ENCODE measurements at places on chromosomes 3 and 15. TPM values are rescaled to one million over a fixed set of nuclear protein-coding genes. Genes with fewer than 3 reads are reported as not detected.

DNA sequence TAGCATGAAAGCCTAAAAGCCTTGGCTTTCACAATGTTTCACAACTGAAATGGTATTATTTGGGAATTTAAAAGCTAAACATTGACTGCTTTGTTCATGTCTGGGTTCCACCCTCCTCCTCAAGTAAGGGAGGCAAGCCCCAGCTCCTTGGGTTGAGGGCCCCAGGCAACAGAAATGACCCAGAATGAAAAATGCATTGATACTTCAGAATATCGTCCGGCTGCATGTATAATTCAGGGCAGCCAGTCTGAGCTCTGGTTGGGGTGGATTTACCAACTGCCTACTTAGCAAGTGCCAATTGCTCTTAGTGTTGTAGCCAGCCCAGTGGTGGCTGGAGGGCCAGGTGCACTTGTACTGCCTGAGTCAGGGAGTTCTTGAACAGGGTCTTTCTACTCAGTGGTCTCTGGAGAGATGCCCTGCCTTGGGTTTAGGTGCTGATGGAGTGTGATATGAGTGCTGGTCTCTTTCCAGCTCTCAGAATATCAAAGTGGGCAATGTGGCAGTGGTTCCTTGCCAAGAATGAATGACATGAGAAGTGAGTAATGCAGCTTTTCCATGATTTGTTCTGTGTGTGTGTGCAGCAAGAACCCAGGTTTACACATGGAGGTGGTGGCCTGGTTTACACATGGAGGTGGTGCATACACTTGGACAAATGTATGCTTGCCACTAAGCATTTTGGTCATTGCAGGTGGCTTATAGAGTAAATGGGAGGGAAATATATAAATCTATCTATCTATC is 40.9 kb upstream of the ADAMTSL3 start:
- DNase-seq = no peak

DNA sequence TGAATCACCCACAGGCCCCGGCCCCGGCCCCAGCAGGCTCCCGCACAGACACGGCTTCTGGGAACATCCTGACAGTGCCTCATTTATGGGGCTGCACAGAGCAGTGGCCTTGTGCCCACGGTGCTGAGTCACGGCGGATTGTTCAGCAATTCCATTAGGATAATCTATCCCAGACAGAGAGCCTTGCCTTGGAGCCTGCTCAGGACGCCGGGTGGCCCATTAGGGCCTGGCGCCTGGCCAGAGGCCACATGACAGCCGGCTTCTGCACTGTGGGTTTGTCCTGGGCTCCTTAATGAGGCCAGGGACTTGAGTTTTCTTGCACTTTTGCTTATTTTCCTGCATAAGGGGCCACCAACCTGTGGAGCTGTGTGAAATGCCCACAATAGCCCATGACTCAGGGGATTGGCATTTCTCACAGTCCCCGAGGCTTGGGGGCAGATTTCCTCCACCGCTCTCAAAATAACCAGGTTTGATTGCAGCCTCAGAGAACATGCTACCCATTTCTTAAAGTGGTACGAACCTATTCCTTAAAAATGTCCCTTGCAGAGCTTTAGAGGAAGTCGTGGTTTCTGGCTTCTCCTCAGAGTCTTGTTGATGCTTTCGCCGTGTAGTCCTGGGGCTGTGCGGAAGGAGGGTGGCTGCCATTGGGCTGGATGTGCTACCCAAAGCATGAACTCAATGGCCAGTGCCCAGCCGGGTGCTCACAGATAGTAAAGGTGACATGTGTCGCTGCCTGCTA is 19.0 kb downstream of the SYNM start:
- no peak for DNase-seq

DNA sequence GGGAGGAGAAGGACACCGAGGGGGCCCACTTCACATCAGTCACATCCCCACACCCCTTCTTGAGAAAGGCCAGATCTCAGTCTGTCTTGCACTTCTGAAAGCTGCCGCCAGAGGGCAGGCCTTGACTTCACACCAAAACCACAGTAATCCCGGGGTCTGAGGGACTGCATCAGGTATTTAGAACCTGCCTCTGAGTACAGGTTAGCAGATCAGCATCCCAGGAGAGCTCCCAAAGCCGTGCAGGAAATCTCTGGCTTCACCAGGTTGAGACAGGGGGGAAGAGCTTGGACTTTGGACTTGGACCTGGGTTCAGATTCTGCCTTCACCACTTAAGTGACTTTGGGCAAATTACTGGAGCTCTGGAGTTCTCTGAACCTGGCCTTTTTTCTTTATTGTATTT is 50.3 kb downstream of the LHFPL4 start:
- DNase-seq = peak; percentile 83

GRCh38 chr3:32056559-32057290 is 49.7 kb upstream of the GPD1L start:
- DNase-seq = no peak

- DNase-seq = no peak
Observed at GRCh38 chr3:123331006-123331405, 117.9 kb downstream of the ADCY5 start.

DNA sequence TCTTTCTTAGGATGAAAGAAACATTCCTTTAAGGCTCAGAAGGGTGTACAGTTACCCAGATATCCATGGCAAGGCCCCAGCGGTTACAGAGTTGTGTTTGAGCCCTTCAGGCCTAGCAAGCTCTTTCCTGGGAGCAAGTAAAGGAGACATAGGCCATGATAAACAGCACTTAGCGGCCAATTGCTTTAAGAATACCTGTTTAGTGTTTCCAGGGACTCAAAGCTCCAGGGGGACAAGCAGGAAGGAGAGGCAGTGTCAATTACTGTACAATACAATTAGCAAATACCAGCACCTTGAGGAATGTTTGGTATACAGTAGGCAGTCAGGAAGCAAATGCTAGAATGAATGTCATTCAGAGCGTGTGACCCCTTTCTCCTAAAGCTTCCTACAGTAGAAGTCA is 176.3 kb upstream of the ICE2 start:
- no peak for DNase-seq

GRCh38 chr3:16810593-16811367 is 74.0 kb upstream of the PLCL2 start:
- DNase-seq = no peak

DNA sequence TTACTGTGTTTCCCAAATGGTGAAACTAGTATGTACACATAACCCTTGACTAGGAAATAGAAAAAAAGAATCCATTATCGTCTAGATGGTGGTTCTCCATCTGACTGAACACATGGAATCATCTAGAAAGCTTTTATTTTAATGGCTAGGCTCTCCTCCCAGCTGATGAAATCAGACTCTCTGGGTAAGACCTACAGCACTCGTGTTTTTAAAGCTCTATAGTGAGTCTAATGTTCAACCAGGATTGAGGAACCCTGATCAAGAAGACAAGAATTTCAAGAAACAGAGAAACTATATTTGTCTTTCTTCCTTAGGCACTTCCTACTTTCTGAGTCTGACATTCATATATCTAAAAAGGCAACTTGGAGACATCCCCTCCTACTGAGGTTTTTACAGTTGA is 118.8 kb downstream of the TMCO5A start:
- no peak for DNase-seq

- no peak for DNase-seq
Observed at GRCh38 chr3:60591267-60591666, 660.0 kb downstream of the FHIT start.

DNA sequence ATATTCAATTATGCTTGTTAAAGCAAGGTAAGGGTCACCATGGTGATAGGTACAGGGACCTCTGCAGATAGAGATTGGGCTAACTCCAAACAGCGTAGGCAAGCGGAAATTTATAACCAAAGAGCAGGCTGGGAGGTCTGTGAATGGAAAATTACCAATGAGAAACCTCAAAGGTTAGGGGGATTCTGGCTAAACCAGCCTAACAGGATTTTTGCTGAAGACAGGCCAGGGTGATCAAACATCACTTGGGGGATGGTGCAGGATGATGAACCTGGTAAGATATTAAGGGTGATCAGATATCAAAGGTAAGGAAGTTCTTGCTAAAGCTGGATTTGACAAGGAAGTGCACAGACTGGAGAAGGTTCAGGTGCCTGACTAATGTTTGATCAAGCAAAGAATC is 35.3 kb upstream of the SNRPN start:
- peak; percentile 48 for DNase-seq

DNA sequence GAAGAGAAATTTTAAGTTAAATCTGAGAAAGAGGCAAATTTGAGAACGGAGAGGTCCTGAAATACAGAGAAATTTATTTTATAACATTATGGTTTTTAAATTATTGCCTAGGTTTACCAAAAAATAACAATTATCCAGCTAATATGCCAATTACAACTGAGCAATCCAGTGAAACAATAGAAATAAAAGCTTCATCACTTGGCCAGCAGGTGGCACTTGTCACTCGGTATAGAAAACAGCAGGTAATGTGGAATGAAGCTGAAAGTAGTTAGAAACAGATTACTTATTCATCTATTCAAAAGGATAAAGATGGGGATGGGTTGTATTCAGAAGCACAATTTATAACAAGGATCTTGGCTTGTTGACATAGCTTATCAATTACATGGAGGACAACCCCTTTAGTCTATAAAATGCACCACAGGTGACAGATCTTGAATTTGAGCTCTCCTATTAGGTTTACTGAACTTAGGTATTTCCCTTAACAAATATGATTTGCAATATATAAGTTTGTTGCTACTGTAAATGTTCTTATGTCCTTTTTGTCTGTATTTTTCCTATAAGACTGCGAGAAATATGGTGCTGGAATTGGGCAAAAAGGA is 70.1 kb upstream of the GUCA1C start:
- no peak for DNase-seq

DNA sequence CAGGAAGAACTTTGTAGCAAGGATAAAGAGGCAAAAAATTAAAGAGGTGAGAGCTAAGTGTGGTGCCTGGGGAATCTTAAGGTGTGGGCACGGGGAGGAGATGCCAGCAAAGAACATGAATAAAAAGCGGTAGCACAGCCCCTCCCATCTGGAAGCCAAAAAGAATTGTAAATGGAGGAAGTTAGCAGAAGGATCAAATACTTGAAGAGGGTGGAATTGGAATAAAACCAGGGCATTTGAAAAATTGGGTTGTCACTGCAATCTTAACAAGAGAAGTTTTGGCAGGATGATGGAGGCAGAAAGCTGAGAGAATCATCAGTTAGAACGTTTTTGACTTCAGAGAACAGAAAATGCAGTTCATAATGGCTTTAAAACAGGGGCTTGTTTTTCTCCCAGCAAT is 2.4 kb downstream of the CCR2 start:
- no peak for DNase-seq

DNA sequence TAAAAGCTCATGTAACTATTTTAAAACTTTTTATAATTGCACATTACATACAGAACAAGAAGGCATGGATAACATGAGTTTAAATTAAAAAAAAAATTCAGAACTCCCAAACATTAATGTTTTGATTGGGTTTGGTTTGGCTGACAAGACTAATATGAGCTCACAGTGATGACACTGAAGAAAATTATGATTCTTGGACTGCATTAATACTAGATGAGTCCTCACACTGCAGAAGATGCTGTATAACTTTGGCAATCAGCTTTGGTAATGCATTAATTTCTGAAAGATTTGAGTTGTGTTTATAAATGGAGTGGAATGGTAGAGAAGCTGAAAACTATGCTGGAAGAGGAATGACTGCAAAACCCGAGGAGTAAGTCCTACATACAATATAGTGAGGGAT is 358.9 kb downstream of the PLCL2 start:
- DNase-seq = no peak

GRCh38 chr15:25501828-25502446 is 63.1 kb upstream of the UBE3A start:
- no peak for DNase-seq

Gene FBXL2
- total RNA-seq = 3.1 TPM

Gene CHST14
- total RNA-seq = 20.3 TPM

Gene TTC21A
- 2.8 TPM for total RNA-seq

Gene LRRC31
- not detected for total RNA-seq

Gene SPATA16
- total RNA-seq = 2.7 TPM
